ENCODE measurements at places on chromosomes 5 and 9.

- no peak for DNase-seq
These were observed 385.0 kb upstream of the SLC30A5 start for GRCh38 chr5:68708842-68709170.

- DNase-seq: no peak
These were observed 1012.6 kb downstream of the EFNA5 start for GRCh38 chr5:106658150-106658549.

DNA sequence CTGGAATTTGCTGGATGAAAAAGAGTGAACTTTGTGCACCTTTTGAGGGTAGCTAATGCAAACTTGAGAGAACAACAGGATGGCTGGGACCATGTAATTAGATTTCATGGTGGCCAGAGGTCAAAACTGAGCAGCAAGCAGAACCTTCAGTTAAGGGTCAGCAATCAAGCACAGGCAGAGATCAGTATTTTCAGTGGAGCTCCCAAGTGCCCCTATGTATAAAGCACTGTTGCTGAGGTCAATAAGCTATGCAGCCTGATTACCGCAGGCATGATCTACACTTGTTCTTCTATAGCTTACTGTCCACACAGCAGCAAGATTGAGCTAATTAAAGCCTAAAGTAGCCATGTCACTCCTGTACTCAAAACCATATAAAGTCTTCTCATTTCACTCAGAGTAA is 62.1 kb upstream of the TMC1 start:
- no peak for DNase-seq

DNA sequence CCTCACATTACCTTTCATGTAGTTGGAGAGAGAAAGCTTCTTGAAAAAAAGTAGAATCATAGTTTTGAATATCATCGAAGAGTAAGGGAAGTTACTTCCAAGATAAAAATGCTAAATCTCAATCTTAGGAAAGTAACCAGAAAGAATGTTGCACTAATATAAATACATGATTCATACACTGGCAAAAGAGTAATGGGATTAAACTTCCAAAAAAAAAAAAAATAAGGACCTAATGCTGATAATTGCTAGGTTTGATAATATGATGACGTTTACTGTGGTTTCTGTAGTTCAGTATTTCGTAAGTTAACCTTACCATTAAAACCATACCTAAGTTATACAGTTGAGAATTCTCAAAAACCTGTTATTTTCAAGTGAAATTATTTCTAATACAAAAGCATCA is 573.8 kb upstream of the CDH9 start:
- no peak for DNase-seq

Data from GM12864 (cell line).